NCI-H1417 treated with DMSO at 0.1 percent for 48 hours (cell line): ENCODE measurements at places on chromosomes 4 and X.

DNA sequence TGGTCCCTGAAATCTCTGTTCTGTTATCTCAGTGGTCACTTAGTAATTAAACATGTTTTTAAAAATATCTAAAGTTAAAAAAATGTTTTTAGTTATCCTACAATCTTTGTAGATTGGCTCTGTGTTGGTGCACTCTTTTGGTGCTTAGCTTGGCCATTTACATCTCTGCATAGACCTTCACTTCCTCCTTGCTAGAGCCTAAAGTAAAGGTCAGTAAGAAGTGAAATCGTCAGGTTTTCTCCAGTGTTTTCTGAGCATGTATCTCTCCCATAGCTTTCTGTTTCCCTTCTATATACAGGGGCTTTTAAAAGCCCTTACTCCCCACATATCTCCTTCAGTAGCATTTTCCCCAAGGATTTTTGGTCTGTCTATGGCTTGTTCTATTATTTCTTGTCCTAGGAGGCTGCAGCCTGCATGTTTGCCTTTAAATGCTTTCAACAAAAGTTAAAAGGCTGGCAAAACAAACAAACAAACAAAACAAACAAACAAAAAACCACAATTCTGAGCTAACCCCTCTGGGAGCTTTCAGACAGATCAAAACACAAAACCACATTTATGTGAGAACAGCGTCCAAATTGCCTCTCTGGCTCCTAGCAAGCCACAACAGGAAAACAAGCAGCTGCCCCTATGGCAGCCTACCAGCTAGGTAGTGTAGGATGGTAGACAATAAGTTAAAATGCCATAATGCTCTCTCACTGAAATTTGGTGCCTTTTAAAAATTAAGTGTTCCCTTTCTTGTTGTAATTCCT, 27.3 kb upstream of the GPRASP2 start:
- DNase-seq = no peak

- no peak for DNase-seq
These were observed 188.0 kb upstream of the HDX start for GRCh38 chrX:84690228-84690627.

- no peak for DNase-seq
These were observed 29.5 kb downstream of the SORBS2 start for GRCh38 chr4:185782523-185782922.

DNA sequence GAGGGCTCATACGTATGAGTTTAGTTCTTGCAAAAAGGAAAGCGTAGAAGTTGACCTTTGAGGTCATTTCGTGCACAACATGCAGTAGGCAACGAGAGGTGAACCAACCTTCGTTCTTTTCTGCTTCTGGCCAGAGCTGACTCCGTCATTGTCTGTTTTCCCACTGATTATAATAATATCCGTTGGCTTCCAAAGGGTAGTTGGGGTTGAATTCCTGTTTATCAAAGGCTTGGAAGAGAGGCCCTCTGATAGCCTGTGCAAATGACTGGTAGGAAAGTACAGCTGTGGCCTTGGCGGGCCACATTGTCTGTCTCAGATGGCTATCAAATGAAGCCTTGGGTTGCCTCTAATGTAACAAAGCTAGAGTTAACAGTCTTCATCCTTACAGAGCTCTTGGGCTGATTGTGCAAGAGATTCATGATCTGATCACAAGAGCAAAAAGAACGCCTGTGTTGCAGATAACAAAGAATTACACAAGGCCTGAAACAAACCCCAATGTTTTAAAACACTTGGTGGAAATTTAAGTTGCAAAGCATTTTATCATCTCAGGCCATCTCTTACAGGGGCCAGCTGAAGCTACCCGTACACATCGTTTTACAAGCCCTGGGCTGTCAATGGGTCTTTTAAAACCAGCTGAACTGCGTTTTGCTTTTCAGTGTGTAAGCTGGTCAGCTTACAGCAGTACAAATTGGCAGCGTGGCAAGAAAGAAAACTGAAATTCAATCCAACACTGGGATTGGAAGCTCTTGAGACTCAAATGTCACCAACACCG, 46.1 kb upstream of the FAM9C start:
- no peak for DNase-seq

DNA sequence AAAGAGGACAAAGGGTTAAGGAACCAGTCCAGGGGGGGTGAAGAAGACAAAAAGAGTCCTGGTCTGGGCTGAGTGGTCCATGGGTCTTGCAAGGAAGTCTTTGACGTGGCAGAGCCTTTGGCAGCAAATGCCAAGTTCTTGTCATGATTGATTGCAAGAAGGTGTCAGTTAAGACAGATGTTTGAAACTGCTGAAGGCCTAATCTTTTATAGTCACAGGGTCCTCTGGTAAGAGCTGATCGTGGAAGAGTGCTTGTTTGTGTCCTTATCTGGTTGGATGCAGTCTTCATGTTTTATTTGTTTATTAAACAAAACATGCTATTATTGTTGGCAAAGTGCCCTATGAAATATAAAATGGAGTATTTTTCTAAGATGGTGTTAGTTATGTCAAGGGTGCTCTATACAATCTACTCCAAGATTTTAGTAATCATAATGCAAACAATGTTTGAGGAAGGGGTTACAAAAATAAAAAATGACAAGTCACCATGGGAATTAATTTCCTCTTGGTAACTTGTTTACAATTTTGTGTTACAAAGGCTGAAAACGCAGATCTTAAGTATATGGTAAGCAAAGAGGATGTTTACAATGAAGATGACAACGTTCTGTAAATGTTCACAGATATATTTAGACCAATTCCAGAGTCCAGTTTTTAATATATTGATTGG, 85.9 kb downstream of the MAGED4 start:
- no peak for DNase-seq

DNA sequence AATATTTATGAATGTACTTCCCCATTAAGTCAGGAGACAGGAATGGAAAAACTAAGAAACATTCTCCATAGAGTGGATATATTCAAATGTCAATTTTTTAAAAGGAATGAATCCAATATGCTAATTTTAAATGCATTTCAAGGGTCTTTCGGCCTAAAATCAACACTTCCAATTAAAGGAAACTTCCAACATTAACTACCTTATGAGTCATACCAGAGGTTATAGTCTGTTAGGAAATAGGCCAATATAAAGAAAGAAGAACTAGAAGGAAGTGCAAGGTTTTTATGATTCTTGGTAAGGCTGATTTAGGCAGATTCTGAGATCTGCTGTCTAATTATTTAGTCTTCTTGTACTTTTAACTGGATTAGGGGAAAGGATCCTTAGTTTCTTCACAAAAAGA, 260.1 kb upstream of the EDNRA start:
- DNase-seq = no peak

- no peak for DNase-seq
These were observed 786 bp upstream of the ZFX start for GRCh38 chrX:24148535-24149350.

GRCh38 chr4:184831153-184831552, 5.4 kb upstream of the ACSL1 start:
- no peak for DNase-seq

DNA sequence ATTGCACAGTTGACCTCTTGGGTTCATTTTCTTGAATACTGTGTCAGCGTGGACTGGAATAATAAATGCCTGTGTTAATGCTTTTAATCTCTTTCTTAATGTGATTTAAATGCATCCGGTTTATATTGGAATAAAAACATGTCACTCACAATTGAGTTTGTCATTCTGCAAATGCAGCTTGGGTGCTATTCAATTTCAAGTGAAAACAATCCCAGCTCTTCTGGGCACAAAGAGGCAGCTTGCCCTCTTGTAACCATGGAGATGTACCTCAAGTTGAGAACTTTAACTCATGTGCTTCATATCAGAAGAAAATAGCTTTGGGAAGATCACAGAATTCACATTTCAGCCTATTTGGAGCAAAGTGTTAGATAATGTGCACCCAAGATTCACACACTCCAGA, 355.7 kb upstream of the GNPDA2 start:
- no peak for DNase-seq

DNA sequence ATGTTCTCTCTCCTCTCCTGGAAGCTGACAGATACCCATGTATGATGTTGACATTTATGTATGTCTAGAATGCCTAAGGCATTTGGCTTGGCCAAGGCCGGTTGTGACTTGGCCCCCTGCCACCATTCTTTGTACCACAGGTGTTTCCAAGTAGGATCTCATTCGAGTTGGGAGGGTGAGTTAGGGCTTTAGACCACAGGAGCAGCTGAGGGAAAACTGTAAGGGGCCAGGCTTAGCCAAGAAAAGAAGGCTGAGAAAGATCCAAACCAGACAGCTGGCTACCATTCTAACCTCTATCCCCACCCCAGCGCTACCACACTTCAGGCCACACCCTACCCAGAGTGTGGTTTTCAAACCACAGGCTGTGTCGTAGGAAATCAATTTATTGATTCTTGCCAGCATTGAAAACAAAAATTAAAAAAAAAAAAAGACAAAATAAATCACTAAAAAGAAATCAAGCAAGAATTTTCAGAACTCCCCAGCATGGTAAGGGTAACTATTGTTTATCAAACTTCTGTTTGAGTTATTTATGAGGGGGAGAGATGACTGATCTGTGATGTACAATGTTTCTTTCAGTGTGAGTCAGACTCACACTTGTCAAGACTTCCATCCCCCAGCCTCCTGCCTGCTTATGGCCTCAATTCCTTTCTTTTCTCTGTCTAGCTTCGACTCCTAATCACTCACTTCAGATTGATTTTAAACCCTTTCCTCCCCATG, 9.9 kb downstream of the TMSB4X start:
- no peak for DNase-seq

DNA sequence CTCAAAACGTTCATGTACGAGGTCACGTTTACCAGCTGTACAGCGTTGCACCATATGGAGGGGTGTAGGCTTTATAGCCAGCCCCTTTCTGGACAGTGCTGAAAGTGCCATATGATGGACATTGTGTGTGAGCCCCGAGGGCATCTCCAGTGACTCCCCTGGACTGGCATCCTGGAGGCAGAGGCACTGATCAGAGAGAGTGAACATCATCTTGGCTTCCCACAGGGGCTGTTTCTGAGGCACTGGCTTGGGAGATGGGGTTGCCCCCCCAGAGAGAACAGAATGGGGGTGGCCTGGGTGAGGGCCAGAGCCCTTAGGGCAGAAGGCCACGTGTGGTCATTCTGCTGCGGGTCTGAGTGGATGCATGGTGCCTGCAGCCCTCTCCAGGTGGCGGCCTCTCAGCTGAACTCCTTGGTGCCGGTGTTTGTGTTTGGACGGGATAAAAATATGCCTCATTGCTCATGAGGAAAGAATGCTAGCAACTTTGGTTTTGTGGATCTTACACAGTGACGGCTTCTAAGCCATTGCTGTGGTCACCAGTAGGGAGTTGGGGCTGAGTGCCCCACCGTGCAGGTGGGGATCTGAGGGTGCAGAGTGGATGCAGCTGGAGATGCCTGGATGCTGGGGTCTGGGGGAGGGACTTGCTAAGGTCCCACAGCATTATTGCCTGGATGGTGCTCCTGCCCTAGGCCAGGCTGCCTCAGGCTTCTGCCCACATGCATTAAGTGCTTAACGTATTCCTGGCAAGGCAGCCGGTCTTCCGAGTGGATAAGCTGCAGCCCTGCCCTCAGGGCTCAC, 3.4 kb downstream of the WFS1 start:
- DNase-seq = no peak

- DNase-seq = peak; percentile 4
These were observed 46.0 kb downstream of the TFDP3 start for GRCh38 chrX:133171962-133172708.

DNA sequence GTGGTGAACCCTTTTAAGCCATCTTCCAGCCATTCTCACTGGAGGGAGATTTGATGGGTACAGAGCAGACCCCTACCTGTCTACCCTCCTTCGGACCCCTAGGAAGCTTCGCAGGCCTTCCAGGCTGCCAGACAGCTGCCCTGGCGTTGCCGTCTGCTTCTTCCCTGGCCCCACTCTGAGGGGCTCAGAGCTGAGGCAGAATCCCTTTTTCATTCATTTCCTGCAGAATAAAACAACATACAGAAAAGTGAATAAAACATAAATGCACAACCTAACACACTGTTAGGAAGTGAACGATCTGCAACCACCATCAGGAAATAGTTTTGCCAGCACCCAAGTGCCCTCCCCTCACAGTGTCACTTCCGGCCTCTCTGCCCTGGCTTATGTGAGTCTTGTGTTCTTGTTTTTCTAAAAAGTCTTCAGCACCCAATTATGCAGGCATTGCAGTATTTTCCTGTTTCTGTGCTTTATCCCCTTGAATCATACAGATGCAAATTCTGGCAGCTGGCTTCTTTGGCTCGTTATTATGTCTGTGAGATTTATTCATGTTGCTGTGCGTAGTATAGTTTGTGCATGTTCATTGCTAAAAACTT, 5.6 kb upstream of the ADD1 start:
- no peak for DNase-seq

DNA sequence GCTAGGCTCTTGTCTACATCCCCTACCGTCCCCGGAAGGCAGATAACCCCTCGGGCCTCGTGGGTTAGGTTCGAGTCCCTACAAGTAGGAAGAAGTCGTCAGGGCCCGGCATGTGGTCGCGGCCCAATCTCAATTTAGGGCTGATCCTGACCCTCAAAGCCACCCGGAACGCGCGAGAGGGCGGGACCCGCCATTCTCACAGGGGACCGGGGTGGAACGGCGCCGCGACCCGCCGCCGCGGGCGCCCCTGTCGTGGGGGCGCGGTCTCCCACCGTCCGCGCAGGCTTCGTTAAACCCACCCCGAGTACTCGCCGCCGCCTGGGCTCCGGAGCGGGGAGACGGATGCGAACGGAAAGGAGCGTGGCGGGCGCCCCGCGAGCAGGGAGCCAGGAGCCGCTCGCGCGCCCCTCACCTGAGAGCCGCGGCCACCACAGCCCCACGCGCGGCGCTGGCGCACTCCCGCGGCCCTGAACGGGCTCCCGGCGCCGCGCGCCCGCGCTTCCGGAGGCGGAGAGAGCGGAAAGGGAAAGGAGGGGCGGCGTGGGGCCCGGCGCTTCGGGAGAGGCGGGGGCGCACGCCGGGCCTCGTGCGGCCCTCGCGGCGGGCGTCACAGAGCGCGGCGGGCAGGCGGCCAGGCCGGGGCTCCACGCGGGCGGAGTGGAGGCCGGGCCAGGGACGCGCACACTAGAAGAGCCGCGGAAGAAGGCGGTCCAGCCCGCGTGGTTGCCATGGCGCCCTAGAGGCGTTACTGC, at the start of gene CFAP97:
Gene CFAP97 (minus strand): TSS at position 515 of the 752 bp plus-strand sequence. CDS start 12,804 bp downstream, outside the sequence.
- peak; percentile 57 for DNase-seq

DNA sequence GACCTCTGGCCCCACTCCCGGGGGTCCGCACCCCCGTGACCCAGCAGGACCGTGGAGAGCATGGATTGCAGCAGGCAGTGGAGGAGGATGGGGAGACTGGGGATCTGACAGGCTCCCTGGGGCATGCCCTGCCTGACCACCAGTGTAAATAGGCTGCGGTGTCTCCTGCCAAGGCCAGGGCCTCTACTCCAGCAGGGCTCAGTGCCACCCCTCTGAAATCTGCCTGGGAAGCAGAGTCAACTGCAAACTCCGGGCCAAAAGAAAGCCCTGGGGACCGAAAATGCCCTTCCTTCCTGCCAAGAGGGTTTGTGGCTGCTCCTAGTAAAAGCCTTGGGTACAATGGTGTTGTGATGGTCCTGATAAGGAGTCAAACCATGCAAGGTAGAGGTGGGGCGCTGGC, 6.4 kb downstream of the ADRA2C start:
- DNase-seq = no peak

- DNase-seq = no peak
These were observed 139.5 kb downstream of the STIM2 start for GRCh38 chr4:27000122-27000521.

- no peak for DNase-seq
These were observed 104.6 kb upstream of the IGFBP7 start for GRCh38 chr4:57214654-57215411.
